ENCODE measurements at places on chromosomes 6 and 20. TPM values are rescaled to one million over a fixed set of nuclear protein-coding genes. Genes with fewer than 3 reads are reported as not detected.

Gene ENPP4
- polyA plus RNA-seq, result 11.3 TPM

Gene TP53TG5
- polyA plus RNA-seq, result 2.1 TPM

DNA sequence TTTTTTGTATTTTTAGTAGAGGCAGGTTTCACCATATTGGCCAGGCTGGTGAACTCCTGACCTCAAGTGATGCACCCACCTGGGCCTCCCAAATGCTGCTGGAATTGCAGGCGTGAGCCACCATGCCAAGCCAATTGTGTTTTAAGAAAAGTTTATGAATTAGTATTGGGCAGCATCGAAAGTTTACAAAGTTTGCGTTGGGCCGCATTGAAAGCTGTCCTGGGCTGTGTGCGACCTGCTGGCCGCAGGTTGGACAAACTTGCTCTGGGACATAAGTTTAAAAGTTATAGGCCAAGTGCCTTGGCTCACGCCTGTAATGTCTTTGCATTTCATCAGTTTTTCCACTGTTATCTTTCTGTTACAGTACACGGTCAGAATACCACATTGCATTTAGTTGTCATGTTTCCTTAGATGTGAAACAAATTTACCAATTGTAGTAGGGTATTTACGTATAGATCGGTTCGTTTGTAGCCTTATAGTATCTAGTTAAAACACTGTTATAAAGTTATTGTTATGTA is 39.5 kb downstream of the ASXL1 start:
- no peak for DNase-seq

DNA sequence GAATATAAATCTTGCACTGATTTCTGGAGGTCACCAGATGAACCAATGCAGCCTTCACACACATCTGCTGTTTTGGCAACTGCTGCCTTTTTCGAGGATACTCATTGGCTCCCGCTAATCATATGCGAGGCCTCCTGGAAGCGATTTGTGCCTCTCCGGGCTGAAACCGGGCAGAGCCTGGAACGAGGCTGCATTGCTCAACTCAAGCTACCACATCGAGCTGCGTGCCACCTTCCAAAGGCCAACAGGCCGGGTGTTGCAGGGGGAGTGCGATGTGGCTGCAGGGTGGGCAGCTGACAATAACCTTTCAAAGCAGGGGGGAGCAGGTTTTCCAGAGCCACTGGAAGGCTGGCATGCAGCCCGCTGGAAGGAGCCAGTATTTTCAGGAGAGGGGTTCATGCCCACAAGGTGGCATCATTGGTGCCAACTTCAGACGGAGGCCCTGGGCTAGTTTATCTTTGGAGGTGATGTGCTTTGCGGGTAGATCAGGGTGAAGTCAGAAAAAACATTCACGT is 122.6 kb upstream of the IFNGR1 start:
- peak; percentile 68 for DNase-seq

DNA sequence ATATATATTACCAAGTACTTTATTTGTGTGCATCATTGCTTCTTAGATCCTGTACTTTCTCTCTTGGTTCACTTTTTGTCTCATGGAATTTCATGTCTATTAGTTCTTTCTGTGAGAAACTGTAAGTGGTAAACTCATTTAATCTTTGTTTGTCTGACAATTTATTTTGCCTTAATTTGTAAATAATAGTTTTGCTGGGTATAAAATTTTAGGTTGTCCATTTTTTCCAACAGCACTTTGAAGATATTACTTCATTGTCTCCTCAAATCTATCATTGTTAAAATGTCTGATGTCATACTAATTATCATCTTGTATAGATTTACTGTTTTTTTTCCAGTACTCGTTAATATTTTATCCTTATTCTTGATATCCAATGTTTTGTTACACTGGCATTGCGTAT is 205.2 kb upstream of the CDYL start:
- DNase-seq, result no peak

GRCh38 chr6:36129941-36130666 is at the start of gene MAPK13:
MAPK13 (plus strand) TSS chr6:36130513; CDS start chr6:36130583, 70 bp downstream.
- DNase-seq, result no peak

DNA sequence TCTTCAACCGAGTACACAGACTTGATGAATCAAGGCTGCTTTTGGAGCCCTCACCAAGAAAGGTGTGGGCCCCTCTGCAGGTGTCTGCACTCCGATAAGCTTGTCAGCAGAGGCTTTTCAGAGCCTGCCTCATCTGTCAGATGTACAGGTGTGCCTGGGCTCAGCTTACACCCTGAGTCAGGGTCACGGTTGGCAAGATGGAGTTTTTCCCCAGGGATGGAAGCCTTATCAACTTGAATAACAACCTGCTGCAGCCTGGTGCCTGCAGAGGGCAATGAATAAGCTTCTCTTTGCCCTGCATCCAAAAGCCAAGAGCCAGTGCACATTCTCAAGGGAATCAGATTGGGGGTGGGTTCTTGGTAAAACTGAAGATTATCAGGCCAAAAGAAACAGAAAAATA is 427.1 kb downstream of the CD83 start:
- no peak for DNase-seq

DNA sequence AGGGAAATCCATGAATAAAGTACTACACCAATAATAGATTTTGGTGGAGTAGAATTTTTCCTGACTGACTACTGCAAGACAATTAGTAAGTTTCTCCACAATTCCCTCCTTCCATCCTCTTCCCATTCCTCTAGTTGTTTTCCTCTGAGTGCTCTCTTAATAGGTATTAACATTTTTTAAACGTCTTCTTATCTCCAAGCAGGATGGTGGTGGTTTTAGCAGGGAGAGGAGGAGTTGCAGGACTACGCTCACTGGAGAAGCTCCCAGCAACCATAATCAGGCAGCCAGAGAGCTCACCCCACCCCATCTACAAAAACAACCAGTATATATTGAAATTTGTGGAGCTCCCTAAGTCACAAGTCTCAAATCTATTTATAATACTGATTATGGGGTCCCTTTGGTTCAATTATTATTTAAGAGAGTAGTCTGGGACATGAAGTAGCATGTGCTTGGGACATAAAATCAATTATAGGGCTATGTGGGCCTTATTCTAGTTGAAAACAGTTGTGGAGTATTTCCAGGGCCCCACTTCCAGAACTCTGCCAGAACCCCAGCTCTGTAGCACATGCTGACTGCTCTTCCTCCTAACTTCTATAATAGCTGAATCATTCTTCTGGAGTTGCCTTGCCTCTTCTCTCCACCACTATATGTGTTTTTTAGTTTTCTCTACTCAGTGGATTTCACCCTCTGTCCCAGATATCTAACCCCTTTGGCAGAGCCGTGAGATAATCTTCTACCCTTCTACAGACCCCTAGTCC is 49.8 kb downstream of the MYB start:
- no peak for DNase-seq

Data from right lung (tissue), 10 donors.